ENCODE measurements at places on chromosomes 5 and 9.

- DNase-seq = no peak
These were observed 3.8 kb downstream of the PRRX2 start for GRCh38 chr9:129669141-129669718.

DNA sequence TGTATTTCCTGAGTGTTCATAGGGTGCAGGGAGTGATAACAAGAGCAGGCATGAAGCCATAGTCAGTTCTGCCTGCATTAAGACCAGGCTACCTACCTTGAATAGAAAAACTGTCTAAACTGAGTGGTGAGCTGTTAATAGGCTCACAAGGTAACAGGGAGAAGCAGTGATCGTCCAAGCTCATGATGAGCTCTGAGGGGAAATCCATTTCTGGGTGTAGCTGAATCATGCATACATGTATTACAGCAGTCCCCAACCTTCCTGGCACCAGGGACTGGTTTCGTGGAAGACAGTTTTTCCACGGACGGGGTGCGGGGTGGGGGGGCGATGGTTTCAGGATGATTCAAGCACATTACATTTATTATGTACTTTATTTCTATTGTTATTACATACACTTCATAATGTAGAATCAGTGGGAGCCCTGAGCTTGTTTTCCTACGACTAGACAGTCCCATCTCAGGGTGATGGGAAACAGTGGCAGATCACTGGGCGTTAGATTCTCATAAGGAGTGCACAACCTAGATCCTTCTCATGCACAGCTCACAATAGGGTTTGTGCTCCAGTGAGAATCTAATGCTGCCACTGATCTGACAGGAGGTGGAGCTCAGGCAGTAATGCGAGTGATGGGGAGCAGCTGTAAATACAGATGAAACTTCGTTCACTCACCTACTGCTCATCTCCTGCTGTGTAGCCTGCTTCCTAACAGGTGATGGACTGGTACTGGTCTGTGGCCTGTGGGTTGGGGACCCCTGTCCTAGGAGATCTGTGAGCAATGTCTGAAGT is 100.0 kb upstream of the IL6ST start:
- DNase-seq = no peak

DNA sequence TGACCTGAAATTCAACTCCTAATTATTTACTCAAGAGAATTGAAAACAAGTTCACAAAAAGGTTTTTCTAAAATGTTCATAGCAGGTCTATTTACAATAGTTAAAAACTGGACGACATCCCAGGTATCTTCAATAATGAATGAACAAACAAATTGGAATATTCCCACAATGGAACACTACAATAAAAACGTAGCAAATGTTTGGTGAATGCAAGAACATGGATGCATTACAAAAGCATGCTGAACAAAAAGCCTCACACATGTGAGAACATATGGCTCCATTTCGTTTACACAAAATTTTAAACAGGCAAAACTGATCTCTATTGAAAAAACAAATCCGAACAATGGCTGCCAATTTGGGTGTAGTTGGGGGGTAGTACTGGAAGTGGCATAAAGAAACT is 669.9 kb downstream of the MTRR start:
- no peak for DNase-seq

DNA sequence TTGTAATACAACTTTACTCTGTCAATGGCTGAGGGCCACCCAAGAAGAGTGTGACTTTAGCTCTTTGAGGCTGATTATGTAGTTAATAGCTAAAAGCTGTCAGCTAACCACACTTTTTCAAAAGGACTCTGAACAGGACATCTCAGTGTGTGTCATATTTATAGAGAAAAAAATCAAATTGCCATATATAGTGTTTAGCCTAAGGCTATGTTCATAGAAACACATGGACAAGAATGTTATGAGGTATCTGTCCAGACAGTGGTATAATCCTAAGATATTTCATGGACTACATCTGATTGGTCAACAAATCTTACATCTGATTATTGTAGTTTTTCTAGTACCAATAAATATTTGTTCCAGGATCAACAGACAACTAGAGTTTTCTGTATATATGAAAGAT is 42.1 kb upstream of the CDH18 start:
- no peak for DNase-seq

- DNase-seq = no peak
These were observed 70.5 kb downstream of the OLFM1 start for GRCh38 chr9:135157856-135158563.

DNA sequence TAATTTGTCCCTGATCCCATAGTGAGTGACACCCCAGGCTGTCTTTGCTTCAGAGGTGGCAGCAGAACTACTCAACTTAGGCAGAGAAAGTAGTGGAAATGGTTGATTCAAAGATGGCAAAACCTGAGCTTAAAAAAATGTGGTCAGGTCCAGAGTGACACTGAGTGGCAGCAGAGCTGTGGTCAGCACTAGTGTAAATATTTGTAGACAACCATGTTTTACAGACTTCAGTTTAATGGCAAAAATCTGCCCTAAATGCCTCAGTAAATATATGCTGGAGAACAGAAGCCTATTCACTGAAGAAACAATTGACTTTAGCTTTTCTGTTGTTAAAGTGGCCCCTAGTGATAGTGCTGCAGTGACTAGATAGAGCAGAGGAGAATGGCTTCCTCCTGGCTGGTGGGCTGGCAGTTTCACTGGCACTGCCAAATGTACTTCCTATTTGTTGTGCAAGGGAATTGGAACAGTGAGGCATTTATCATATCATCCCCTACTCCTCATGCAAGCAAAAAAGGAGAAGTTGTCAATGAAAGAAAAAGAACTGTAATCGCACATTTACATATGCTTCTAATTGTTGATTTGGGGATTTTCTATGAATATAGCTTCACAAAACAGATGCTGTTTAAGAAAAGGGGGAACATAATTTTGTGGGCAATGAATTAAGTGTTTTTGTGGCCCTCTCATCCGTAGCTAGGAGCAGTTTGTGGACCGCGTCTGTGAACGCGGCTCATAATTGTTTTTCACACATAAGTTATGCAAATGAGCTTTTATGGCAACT is 12.0 kb downstream of the PBX3 start:
- DNase-seq = no peak

GRCh38 chr9:3256571-3257330 is 269.1 kb downstream of the RFX3 start:
- DNase-seq = no peak

All from mucosa of descending colon (tissue), 3 donors.